ENCODE measurements at places on chromosomes 1 and 21. TPM values are rescaled to one million over a fixed set of nuclear protein-coding genes. Genes with fewer than 3 reads are reported as not detected.

DNA sequence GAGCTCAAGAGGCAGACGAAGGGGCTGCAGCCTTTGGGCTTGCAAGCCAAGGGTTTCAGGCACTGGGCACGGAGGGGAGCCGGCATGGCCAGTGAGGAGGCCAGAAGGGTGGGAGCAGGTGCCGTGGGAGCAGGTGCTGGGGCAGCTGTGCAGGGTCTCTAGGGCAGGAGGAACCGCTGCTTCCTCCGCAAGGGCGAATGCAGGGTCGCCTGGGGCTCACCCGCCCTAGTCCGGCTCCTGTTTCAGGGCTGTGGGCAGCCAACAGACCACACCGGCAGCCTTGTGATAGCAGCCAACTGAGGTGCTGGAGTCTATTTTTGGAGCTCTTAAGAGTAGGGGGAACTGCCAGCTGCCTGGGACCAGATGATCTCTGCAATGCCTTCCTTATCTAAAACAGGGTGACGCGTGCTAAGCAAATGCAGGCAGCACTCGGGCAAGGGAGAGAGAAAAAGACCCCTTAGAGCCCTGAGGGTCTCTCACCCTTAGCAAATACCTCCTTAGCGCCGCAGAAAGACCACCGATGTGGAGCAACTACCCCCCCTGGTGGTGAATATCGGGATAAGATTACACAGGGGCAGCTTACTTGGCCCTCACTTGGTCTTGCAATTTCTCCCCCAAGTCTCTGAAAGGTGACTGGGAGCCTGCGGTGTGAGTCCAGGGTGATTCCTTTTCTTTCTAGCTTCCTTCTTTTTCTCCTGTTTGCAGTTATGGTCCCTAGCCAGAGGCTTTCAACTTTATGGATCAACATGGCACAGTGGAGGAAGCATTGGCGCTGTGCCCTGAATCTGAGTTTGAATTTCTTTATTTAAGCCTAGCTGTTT is 20.7 kb upstream of the MAPKAPK2 start:
- no peaks in the 10 kb centered on the region for H3K4me1 ChIP-seq
- H3K27me3 ChIP-seq = peaks cover 59% of the 10 kb centered on the region
- H3K27ac ChIP-seq = no peak overlapping the region
- DNase-seq = peak; percentile 55
- peak overlapping the region; percentile 20 for H3K4me3 ChIP-seq
- no peaks in the 10 kb centered on the region for H3K36me3 ChIP-seq

DNA sequence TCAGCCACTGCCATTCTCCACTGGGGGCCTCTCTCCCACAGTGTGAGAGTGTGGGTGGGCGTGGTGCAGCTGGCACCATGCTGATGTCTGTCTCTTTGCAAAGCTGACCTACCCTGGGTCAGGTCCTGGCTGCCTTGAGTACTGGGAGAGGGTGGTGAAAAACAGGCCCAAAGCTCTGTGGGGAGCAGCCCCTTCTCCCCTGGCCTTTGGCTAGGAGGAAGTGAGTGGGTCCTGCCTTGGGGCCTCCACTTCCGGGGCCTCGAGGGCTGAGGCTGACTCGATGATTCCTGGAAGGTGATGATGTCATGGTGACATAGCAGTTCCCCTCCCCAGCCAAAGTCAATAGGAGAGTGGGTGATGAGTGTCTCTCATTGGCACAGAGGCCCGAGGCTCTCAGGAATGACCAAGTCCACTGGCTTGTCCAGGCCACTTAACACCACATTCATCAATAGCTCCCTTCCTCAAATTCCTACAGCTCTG is 53.0 kb downstream of the IER5 start:
- H3K27ac ChIP-seq = no peak overlapping the region
- H3K27me3 ChIP-seq = peaks cover 3% of the 10 kb centered on the region
- H3K4me1 ChIP-seq = peaks cover 11% of the 10 kb centered on the region
- DNase-seq = no peak

- peaks cover 28% of the 10 kb centered on the region for H3K27me3 ChIP-seq
- peaks cover 36% of the 10 kb centered on the region for H3K4me1 ChIP-seq
- peak overlapping the region; percentile 65 for H3K4me3 ChIP-seq
These were observed 358 bp downstream of the TSPAN2 start for GRCh38 chr1:115088871-115089419.

DNA sequence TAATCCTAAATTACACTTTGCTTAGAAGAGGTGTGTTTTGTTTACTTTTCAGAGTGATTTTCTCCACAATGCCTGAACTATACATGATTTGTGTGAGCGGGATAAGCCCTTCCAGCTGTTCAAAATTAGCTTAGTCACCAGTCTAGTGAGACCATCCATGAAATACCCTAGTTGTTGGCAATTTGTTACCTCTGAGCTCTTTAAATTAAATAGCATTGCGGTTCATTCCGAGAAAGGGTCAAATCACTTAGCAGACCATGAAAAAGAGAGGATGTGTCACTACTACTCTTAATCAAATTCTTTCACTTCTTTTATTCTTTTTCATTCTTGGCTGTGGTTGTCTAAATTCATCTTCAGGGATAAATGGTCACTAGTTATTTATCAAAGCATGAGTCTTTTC is 11.9 kb upstream of the VAV3 start:
- H3K27ac ChIP-seq = no peak overlapping the region
- DNase-seq = no peak
- peaks cover 70% of the 10 kb centered on the region for H3K27me3 ChIP-seq
- H3K36me3 ChIP-seq = no peaks in the 10 kb centered on the region
- H3K4me1 ChIP-seq = peaks cover 44% of the 10 kb centered on the region
- no peak overlapping the region for H3K4me3 ChIP-seq

The IL12RB2 gene
- total RNA-seq = 0.34 TPM

The PRR9 gene
- total RNA-seq = not detected

GRCh38 chr1:244046907-244047611 is 4.0 kb upstream of the ZBTB18 start:
- H3K4me1 ChIP-seq = peaks cover 36% of the 10 kb centered on the region
- no peak for DNase-seq
- H3K4me3 ChIP-seq = peak overlapping the region; percentile 94
- no peaks in the 10 kb centered on the region for H3K27me3 ChIP-seq

DNA sequence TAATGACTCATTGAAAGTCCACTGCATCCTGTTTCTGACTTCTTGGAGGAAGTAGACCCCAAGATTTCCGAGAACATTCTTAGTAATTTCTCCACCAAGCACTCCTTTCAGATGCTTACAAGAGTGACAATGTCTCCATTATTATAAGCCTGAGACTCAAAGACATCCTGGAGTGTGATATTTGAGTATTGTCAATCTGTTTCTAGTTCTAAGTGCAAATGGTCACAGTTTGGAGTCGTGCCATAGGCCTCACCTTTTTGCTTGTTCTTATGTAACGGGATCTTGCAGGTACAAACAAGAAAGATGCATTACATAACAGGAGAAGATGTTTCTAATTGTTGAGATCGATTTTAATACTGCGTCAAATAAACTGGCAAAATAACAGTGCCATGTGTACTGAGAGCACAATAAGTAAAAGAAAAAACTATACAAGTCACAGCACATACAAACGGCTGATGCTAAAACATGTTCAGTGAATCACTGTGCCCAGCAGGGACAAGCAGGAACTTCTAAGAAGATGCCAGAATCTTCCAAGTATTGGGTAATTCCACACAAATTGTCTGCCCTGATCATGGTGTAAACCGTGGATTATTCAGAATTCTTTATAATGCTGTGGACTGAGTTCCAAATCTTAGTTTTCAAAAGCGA is 54.1 kb downstream of the CD2 start:
- H3K4me3 ChIP-seq = no peak overlapping the region
- no peaks in the 10 kb centered on the region for H3K36me3 ChIP-seq
- H3K27me3 ChIP-seq = no peaks in the 10 kb centered on the region
- no peaks in the 10 kb centered on the region for H3K4me1 ChIP-seq
- DNase-seq = no peak

Data from mesothelial cell of epicardium (in vitro differentiated cells).